ENCODE measurements at places on chromosomes 1 and 21. TPM values are rescaled to one million over a fixed set of nuclear protein-coding genes. Genes with fewer than 3 reads are reported as not detected.

- no peak for DNase-seq
Observed at GRCh38 chr1:152517237-152517811, 3.0 kb downstream of the CRCT1 start.

DNA sequence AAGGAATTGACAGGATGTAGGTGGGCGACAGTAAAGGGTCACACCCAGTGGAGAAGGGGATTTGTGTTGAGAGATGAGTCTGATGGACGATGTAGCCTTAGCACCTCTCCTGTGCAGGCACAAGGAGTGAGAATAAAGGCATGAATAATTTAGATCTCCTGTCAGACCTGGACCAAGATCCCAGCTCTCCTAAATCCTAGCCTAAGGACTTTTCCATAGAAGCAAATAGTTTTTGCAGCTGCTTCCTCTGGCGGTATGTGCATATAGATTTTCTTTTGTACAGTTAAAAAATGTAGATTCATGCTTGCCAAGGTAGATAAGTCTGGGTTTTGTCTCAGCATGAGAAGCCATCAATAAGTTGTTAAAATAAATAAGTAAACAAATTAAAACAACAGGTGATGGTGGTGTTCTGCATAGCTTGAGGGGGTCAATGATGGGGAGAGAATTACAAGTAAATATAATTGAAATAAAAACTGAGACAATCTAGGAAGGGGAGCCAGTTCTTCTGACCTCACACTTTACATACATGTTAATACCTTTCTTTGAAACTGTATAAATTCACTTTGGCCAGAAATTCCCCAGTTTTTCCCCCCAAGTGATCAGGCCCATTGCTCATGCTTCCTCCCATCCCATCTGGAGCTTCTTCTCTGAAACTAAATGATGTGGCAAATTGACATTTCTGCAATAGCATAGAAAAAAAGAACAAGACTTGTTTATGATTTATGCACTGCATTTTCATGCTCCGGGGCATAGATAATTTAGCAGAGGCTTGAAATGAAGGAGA lies 12.4 kb upstream of the ZP4 start:
- no peak for DNase-seq

DNA sequence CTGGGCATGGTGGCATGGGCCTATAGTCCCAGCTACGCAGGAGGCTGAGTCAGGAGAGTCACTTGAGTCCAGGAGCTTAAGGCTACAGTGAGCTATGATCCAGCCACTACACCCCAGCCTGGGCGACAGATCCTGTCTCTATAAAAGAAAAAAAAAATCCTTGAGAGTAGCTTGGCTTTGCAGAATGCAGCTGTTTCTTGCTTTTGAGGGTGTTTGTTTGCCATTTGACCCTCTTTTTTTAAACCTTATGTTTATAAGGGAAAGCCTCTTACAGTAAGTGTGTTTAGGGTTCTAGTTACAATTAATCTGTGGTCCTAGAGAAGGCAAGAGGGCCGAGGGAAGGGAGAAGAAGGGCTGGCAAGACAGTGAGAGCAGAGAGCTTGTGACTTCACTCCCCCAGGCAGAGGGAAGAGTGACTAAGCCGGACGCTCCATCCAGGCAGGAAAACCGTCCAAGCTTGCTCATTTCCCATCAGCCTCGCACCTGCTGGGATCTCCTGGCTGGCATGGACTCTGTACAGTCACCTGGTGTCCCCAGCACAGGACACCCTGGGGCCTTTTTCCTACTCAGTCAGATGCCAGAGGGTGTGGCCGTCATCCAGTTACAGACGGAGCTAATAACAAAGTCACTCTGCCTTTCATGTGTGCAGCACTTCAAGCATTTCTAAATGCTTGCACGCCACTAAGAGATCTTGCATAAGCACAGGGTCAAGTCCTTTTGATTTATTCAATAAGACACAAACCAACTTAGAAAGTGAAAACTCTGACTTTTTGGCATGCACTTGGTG lies 55.5 kb upstream of the PSEN2 start:
- no peak for DNase-seq

DNA sequence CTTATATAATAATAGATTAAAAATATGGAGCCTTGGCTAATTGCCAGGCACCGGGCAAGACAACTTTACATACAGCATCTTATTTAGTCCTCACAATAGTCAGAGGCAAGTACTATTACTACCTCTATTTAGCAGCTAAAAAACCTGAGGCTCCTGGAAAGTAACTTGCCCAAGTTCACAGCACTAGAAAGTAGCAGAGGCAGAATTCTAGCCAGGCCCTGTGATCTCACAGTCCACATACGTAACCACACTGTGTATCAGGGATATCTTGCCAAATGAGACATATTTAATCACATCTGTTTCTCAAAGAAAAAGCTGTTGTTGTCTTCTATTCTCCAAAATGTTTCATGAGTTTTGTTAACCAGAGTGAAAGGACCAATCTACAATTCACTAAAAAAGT lies 378.5 kb downstream of the PLPP3 start:
- DNase-seq: no peak

- DNase-seq: no peak
Observed at GRCh38 chr1:224266915-224267856, 62.8 kb downstream of the NVL start.

- no peak for DNase-seq
Observed at GRCh38 chr21:27771938-27772483, 805.1 kb upstream of the ADAMTS5 start.

GRCh38 chr1:63824451-63824850 lies 50.6 kb downstream of the ROR1 start:
- DNase-seq: no peak

GRCh38 chr1:207670192-207670591 lies 25.3 kb downstream of the CR1L start:
- no peak for DNase-seq

DNA sequence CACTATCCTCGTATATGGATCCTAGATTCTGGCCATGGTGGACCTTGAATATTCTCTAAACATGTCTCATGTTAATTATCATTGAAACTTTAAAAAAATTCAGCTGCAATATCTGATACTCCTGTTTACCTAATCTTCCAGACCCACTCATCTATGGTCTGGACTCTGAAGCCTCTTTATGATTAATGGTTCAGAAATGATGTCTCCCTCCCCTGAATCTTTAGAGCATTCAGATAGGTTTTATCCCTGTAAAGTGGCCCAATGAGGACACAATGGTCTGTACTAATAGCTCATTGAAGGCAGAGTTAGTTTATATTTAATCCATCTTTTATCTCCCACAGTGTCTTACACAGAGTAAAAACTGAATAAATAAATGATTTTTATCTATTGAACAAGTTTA lies 53.0 kb upstream of the DUSP10 start:
- no peak for DNase-seq

DNA sequence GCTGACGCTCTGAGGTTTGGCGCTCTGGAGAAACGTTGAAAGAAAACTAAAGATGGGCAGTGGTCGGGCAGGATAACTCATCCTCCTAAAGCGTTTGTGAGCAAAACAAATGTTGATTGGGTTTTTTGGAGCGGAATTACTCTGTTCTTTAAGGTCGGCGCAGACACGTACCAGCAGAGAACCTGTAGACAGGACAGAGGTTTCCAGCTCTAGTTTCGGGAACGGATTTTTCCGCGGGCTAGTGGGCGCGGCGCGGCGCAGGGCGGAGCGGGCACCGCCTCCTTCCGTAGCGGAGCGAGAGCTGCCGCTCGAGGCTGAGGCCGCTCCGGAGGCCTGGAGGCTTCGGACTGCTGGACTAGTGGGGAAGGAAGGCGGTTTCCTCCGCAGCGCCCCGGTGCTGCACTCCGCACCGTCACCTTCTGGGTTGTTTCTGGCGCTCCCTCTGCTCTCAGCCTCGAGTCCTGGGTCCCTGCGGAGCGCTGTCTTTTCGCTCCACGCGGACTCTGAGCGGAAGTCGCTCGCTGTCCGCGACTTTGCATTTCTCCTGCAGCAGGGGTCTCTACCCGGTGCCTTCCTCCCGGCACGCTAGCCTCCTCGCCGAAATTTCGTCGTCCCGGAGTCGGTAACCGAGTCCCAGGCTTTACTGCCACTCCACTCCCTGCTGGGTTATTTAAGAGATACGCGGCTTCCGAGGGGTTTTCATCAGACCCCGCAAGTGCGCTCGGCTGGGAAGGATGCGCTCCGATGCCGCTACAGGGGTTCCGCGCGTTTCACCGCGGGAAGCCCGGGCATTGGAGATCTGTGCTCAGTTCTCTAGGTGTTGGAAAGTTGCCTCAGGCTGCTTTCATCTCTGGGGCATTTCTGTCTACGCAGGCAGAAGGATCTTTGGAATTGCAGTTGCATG lies 7.0 kb downstream of the FOXD2 start:
- peak; percentile 62 for DNase-seq

GRCh38 chr1:244060117-244060516 lies 9.0 kb downstream of the ZBTB18 start:
- no peak for DNase-seq

DNA sequence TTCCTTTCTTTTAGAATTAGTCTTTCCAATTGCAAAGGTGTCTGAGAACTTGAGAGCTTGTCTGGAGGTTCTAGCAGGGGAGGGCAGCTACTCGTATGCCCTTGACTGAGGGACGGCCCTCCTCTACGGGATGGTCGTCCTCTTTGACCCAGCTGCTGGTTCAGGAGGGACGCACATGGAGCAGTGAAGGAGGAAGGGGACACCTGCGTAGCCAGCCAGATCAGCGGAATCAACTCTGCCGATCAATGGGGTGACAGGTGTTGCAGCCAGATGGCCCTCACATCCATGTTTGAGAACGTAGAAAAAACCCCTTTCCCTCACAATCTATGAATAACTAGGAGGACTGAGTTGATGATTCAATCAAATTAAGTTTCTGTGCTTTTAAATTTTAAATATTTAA lies 15.7 kb upstream of the A3GALT2 start:
- no peak for DNase-seq

DNA sequence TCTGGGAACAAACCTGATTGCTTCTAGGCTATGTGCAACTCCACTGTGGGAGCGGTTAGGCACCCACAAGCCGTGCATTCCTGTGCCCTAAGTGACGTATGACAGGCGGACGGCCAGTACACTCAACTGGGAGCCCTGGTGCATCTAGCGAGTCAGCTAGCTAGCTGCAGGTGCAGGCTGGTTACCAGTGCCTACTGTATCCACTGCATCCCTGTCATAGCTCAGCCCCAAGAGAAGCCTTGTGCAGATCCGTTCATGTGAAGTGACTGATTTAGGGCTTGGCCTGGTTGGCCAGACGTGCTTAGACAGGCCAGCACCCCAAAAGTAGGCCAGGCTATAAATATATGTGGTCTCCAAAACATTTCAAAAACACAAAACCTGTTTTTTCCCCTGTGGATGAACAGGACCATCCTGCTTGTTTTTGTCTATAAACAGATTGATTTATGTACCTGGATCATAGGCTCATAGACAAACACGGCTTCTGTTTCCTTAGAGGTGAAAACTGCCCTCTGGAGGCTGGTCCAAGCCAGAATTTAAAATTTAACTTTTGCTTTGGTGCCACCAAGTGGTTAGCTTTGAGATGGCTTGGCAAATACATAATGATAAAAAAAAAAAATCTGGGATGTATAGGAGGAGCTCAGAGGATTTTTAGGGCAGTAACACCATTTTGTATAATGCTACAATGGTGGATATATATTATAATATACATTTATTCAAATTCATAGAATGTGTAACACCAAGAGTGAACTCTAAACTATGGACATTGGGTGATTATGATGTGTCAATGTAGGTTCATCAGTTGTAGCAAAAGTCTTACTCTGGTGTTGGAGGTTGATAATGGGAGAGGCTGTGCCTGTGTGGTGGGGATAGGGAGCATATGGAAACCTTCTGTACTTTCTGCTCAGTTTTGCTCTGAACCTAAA lies 68.5 kb downstream of the GIPC2 start:
- DNase-seq: peak; percentile 60

- DNase-seq: no peak
Observed at GRCh38 chr1:86733340-86733739, 29.0 kb downstream of the SH3GLB1 start.

GRCh38 chr1:152626744-152627143 lies 3.8 kb upstream of the LCE3A start:
- no peak for DNase-seq

- DNase-seq: no peak
Observed at GRCh38 chr1:221230605-221231004, 351.4 kb downstream of the HLX start.

DNA sequence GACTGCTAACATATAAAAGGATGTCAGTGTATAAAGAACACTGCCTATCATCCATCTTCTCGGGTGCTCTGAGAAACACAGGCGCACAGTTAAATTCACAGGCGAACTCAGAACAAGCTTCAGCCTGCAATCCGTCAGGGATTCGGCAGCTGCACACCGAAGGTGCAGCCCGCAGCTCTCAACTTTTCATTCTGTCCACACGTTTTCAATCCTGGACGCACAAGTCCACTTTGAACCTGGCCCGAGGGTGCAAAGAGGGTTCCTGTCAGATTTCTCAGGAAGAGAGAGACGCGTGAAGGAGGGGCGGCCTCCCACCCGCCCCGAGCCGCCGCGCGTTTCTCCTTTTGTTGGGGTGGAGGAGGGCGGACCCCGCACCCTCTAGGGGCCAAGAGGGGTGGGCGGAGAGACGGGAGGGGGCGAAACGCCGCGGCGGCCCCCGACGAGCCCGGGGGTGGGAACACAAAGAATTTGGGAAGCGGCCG lies 724 bp downstream of the DOCK7 start:
- peak; percentile 49 for DNase-seq

- peak; percentile 59 for DNase-seq
Observed at GRCh38 chr1:72034827-72035226, 247.5 kb downstream of the NEGR1 start.

GRCh38 chr1:202599669-202600431 lies 110.4 kb downstream of the SYT2 start:
- peak; percentile 84 for DNase-seq

GRCh38 chr1:201503397-201504176 lies 3.3 kb downstream of the CSRP1 start:
- DNase-seq: peak; percentile 67

DNA sequence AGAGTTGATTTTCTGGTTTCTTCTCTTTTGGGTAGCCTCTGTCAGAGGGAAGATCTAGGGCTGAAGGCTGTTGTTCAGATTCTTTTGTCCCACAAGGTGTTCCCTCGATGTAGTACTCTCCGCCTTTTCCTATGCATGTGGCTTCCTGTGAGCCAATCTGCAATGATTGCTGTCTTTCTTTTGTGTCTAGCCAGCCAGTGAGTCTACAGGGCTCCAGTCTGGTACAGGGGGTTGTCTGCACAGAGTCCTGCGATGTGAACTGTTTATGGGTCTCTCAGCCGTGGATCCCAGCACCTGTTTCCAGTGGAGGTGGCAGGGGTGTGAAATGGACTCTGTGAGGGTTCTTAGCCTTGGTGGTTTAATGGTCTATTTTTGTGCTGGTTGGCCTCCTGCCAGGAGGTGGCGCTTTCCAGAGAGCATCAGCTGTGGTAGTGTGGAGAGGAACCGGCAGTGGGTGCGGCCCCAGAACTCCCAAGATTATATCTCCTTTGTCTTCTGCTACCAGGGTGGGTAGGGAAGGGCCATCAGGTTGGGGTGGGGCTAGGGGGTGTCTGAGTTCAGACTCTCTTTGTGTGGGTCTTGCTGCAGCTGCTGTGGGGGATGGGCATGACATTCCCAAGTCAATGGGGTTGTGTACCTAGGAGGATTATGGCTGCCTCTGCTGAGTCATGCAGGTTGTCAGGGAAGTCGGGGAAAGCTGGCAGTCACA lies 81.3 kb upstream of the C21orf91 start:
- DNase-seq: peak; percentile 68

GRCh38 chr1:169345511-169345910 lies 22.1 kb downstream of the NME7 start:
- no peak for DNase-seq

Gene AIM2
- 1.1 TPM for total RNA-seq

Gene LRP8
- total RNA-seq: 78.6 TPM

Gene GPR37L1
- total RNA-seq: 0.11 TPM

Gene LCE3A
- total RNA-seq: not detected

Gene LYSMD1
- total RNA-seq: 6.7 TPM

Gene MCOLN2
- 1.3 TPM for total RNA-seq

Gene NPPB
- total RNA-seq: not detected

Gene FAM177B
- not detected for total RNA-seq

Gene SFN
- 3.8 TPM for total RNA-seq

Gene CBR3
- 2.4 TPM for total RNA-seq

Gene DCST2
- 0.35 TPM for total RNA-seq
